ENCODE measurements at places on chromosomes 2 and 18. TPM values are rescaled to one million over a fixed set of nuclear protein-coding genes. Genes with fewer than 3 reads are reported as not detected.

The TMEM178A gene
- total RNA-seq, result not detected

The ANKMY1 gene
- total RNA-seq, result 2.8 TPM

The SP5 gene
- total RNA-seq, result not detected

The GPR45 gene
- total RNA-seq, result not detected

The CKAP2L gene
- 21.0 TPM for total RNA-seq

The RRM2 gene
- total RNA-seq, result 173 TPM

The RAB17 gene
- 0.49 TPM for total RNA-seq

The KLHL30 gene
- not detected for total RNA-seq

The ANKRD30BL gene
- not detected for total RNA-seq

The RAB6D gene
- under 0.01 TPM for total RNA-seq

The DUSP19 gene
- 3.1 TPM for total RNA-seq

The SLC4A3 gene
- total RNA-seq, result not detected

The EFEMP1 gene
- 1,504 TPM for total RNA-seq

The MAL gene
- total RNA-seq, result not detected

The TANC1 gene
- 69.5 TPM for total RNA-seq

The MEIS1 gene
- 0.79 TPM for total RNA-seq

All from mammary microvascular endothelial cell (primary cell).